ENCODE measurements at places on chromosomes 16 and 17. TPM values are rescaled to one million over a fixed set of nuclear protein-coding genes. Genes with fewer than 3 reads are reported as not detected.

Gene GCGR
- not detected for total RNA-seq

Gene GPATCH8
- total RNA-seq = 24.2 TPM

Gene CD68
- total RNA-seq = 12.8 TPM

Gene CMIP
- total RNA-seq = 5.5 TPM

Gene GPRC5B
- total RNA-seq = 1.1 TPM

Measured in uterine smooth muscle cell (primary cell).